ENCODE measurements at places on chromosomes 4 and X.
A peak's percentile ranks its signal among the peaks of the same experiment; 100 is the strongest.

- DNase-seq: no peak
Measured at GRCh38 chr4:67885762-67886161, 2.0 kb upstream of the TMPRSS11D start.

GRCh38 chr4:109276482-109277095, 25.9 kb downstream of the COL25A1 start:
- no peak for DNase-seq

- no peak for DNase-seq
Measured at GRCh38 chr4:149741186-149741831, 74.3 kb downstream of the IQCM start.

GRCh38 chrX:97498093-97498492, 614.4 kb downstream of the RPA4 start:
- no peak for DNase-seq

GRCh38 chr4:8739317-8739716, 132.3 kb downstream of the HMX1 start:
- no peak for DNase-seq

- no peak for DNase-seq
Measured at GRCh38 chrX:149712831-149713230, 971 bp downstream of the MAGEA11 start.

DNA sequence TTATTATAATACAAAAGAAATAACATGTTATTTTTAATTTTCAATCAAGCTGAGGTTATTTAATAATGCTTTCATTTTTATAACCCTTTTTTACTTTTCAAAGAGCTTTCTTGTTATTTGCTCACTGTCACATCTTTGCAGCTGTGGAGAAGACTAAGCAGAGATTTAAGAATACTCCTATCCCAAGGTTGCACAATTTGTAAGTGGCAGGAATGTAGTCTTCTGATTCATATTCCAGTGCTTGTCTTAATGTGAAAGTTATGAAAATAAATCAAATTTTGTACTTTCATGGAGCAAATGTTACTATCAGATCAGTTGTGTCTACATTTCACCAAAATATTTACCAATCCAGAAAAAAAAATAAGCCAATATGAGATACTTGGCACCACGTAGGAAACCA, 86.6 kb downstream of the DDIT4L start:
- DNase-seq: no peak

GRCh38 chr4:173146456-173146855, 22.2 kb upstream of the GALNT7 start:
- no peak for DNase-seq

DNA sequence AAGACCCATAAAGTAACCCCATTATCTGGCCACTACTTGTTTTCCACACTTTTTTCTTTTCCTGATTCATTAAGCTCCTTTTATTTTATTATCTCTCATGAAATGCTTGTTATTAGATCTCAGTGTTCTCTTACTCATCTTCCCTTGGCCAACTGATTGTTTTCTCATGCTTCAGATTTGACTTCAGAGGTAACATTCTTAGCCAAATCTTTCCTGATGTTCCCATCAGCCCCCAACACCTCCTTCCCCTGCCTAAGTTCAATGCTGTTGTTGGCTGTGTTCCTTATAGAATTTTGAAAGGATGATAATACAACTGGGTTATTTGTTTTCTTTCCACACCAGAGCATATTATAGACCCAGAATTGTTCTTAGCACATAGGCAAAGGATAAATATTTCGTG, 75.6 kb downstream of the BMPR1B start:
- DNase-seq: no peak

DNA sequence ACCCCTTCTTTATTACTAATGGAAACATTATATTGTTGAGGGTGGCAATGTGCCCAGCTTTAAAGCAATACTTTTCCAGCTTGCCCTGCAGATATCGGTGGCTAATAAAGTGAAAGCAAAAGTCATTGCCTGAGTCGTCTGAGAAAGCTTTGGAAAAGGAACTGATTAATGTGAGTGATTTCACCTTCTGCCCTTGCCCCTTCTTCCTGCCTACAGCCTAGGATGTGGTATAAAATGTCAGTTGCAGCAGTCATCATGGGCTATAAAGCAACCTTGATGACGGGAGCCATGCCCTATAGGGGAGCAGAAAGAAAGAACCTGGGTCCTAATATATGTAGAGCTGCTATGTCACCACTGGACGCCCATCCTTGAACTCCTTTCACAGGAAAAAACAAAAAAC, 132.4 kb upstream of the USP9X start:
- DNase-seq: no peak

- no peak for DNase-seq
Measured at GRCh38 chr4:103403619-103404018, 205.5 kb upstream of the CENPE start.

GRCh38 chrX:153647461-153648357, 706 bp downstream of the DUSP9 start:
- no peak for DNase-seq

GRCh38 chr4:94741304-94741703, 16.5 kb upstream of the BMPR1B start:
- no peak for DNase-seq

GRCh38 chrX:79165806-79166205, 21.3 kb downstream of the GPR174 start:
- DNase-seq: no peak

DNA sequence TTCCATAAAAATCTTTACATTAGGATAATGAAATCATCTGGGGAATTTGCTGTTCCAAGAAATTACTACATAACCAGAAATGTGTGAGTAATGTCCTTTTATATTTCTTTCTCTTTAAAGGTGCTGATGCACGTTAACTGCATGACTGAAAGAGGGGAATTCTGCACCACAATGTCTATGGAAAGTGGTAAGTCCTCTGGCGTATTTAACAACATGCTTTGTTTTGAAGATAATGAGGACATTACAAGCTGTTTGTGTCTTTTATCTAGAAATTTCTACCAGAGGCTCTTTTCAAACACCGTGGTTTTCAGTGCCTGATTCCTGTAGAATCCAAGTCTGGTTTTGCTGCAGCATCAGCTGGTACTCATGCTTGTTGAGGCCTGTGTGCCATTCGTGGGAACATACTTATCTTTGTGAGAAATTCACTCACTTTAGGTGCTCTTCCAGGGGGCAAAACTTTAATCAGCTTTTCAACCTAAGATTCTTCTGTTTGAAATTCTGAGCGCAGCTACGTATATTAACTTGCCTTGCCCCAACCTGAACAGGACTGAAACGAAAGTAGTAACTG, 257.2 kb downstream of the PDHA2 start:
- no peak for DNase-seq

DNA sequence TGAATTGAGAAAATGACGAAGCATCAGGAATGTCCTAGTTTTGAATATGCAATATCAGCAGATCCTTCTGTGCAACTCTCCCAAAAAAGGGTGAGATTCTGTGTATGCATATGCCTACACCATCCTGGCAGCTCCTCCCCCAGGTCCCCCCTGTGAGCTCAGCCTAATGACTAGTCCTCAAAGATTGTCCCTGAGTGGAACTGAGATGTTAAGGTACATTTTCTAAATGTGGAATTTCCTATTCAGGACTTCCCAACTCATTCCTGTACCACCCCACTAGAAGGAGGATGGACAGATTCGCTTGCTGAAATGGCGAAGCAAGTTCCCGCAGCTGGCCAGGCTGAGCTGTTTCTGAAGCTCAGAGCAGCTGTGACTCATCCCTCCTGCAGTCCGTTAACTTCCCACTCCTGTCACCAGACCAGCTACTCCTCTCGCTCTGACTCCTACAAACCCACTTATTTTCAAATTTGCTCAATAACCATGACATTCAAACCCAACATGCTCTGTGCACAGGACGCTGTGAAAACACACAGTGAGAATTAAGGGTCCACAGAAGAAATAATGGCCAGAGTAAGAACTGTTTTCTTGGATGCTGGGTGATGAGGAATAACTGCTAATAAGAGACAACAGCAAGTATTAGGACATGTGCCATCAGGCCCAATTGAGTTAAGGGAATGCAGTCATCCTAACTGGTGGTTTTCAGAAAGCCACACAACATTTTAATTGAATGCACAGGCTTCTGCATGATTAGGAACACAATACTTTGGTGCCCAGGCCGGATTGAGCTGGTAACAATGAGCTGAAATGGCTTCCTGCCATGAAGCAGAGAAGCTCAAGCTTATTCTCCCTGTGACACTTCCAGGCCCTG, 40.0 kb upstream of the IRF2 start:
- DNase-seq: peak; percentile 48

GRCh38 chr4:8227771-8228318, 28.8 kb downstream of the SH3TC1 start:
- DNase-seq: no peak

DNA sequence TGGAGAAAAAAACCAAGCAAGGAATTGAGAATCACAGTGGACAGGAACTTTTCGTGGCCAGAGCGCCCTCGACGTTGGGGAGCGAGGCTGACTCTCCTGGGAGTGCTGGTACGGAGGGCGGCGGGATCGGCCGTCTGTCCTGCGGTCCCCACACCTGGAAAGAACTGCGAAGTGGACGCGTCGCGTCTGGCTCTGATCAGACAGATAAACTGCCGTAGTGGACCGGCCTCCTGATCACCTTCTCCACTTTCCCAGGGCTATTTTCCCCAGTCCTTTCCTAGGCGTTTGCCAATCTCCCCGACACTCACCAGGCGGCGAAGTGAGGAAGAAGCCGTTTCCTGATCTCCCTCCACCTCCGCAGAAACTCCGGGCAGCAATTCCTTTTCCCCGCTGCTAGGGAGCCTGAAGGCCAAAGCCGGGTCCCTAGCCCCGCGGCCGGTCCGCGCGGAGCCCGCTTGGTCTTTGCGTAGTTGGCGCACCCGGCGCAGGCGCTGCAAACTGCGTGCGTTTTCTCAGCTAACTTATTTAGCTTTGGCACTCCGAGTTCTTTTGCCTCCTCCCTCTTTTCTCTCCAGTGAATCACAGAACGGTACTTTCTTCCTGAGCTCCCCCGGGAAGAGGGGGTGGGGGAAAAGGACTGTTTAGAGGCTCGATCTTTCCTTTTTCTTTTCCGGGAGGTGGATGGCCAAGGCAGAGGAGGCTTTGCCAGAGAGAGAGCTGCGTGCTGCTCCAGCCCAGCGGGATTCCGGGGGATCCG, at the start of gene ARSJ:
ARSJ (minus strand) TSS at position 500 of the 757 bp plus-strand sequence. CDS start 813 bp downstream, outside the sequence.
- DNase-seq: peak; percentile 54

GRCh38 chr4:26503844-26504243, 13.6 kb upstream of the CCKAR start:
- no peak for DNase-seq

GRCh38 chr4:169033660-169034059, 23.6 kb upstream of the CBR4 start:
- DNase-seq: no peak

GRCh38 chr4:88531549-88531948, 8.0 kb upstream of the PYURF start:
- DNase-seq: no peak

- DNase-seq: no peak
Measured at GRCh38 chr4:156517956-156518355, 453.6 kb downstream of the PDGFC start.

GRCh38 chr4:84378983-84379382, 120.1 kb downstream of the NKX6-1 start:
- no peak for DNase-seq

- DNase-seq: no peak
Measured at GRCh38 chr4:78379040-78379439, 172.5 kb upstream of the ANXA3 start.

Data from transverse colon (tissue), 4 donors.